ENCODE measurements at places on chromosomes 7 and 10.

- no peak for DNase-seq
Measured at GRCh38 chr10:120646738-120647456, 189.9 kb downstream of the PLPP4 start.

GRCh38 chr7:131937868-131938267, 381.4 kb upstream of the PODXL start:
- DNase-seq, result no peak

DNA sequence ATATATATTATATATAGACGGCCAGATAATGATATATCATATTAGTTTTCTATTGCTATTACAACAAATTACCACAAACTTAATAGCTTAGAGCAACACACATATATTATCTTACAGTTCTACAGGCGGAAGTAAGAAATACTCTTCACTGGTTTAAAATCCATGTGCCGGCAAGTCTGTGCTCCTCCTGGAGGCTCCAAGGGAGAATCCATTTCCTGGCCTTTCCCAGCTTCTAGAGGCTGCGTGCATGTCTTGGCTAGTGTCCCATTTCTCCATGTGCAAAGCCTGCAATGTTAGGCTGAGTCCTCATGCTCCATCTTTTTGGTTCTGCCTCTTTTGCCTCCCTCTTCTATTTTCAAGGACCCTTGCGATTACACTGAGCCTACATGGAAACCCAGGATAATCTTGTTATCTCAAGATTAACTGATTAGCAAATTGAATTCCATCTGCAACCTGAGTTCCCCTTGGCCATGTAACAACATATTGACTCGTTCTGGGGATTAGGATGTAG, 23.9 kb upstream of the PNLIPRP3 start:
- DNase-seq, result no peak

DNA sequence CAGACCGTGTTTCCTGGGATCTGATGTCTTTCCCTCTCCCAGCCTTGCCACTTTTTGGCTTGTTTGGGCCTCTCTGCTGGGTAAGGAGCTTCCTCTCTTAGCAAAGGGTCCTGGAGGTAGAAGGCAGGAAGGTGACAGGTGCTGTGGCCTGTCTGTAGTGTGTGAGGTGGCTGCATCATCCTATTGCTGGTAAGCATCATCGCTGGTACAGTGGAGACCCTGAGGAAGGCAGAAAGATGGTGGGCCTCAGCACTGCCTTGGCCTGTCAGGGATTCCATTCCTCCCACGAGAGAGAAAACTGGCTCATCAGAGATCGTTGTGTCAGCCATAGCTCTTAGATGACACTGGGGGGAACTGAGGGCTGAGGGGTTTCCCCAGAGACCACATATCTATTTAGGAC, 46.5 kb downstream of the ZMIZ1 start:
- no peak for DNase-seq

GRCh38 chr7:22858640-22859561, 36.3 kb upstream of the TOMM7 start:
- no peak for DNase-seq

DNA sequence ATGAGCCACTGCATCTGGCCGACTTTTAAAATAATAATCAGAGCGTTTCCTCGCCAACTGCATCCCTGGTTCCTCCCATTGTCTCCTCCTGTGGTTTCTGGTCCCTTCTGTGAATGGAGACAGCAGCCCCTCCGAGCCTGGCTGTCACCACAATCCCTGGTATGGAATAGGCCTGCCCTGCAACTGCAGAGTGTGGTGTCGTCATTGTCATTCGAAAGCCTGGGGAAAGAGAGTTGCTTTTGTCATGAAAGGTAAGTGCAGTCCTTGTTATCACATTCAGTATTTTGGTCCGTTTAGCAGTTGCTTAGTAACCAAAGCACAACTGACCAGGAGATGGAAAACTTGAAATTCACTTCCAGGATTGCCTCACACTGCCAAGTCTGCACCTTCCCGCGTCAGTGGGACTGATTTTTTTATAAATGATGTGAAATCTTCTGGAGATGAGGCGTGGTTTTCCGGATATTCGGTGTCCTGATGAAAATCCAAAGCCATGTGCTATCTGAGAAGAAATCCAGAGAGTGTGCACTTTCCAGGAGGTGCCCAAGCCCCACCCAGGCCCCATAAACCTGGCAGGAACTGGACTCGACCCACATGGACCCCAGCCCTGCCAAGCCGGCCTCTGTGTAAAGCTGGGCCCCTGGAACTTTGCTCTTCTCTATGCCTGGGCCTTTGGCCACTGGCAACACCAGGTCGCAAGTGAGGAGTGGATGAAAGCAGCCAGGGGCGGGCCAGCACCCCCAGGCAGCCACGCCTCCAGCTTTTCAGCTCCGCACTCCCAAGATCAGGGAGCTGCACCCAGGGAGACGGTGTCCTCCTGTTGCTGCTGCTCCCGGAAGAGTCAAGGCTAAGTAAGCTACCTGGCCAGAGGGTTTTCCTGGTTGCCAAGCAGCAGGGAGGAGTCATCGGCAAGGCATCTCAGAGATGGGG, 133.7 kb upstream of the SH2B2 start:
- no peak for DNase-seq

- no peak for DNase-seq
Measured at GRCh38 chr7:48251766-48252165, 80.5 kb downstream of the ABCA13 start.

DNA sequence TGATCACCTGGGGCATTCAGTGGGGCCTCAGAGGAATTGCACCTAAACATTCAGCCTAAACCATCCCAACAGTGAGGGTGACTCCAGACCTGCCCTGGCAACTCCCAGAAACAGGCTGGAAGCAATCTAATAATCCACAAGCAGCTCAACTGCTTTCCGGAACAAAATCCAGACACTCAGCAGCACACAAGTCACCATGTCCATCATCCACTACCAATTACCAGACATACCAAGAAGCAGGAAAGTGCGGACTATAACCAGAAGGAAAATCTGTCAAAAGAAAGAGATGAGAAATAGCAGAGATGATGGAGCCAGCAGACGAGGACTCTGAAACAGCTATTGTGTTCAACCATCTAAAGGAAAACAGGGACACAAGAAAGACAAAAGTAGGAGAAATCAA, 342.6 kb upstream of the ZMIZ1 start:
- no peak for DNase-seq

DNA sequence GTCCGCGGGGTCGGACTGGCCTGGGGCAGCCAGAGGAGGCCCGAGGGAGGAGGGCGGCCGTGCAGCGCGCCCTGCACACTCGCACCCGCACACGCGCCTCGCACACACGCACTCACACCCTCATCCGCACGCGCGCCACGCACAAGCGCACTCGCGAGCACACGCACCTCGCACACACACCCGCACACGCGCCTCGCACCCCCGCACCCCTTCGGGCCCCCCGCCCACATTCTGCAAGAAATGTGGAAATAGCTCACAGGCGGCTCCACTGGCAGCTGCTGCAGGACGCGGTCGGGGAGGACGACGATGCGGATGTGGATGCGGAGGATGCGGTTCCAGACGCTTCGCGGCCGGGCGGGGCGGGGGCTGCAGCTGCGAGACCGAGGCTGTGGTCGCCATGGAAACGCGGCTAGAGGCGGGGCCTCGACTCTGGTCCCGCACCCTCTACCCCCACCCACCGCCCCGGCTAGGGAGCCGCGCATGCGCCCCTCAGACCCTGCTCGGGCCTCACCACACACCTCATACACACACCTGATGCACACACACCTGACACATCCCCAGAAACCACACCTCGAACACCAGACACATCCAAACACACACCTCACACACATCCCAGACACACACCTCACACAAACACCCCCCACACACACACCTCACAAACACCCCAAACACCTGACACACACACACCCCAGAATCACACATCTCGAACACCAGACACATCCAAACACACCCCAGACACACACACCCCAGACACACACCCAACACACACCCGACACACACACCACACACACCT, at the start of gene CALY:
Gene CALY, minus strand, starts transcription at position 320 of the 793 bp plus-strand sequence. CDS start 7,907 bp downstream, outside the sequence.
- peak; percentile 67 for DNase-seq

DNA sequence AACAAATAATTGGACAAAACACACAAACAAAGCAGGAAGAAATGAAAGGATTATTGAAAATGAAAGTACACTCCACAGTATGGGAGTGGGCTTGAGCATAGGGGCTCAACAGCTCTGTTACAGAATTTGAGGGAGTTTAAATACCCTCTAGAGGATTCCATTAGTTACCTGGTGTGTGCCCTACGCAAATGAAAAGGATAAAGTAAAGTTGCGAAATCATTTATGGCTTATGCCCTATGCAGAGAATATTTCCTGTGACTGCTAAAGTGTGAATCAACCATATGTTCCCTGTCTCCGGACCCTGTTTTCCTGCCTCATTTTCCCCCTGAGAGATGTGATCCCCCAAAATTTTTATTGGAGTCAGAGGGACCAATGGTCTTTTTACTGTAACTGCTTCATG, 634.6 kb upstream of the CNTNAP2 start:
- no peak for DNase-seq

GRCh38 chr7:49418963-49419362, 354.5 kb upstream of the VWC2 start:
- DNase-seq, result no peak

DNA sequence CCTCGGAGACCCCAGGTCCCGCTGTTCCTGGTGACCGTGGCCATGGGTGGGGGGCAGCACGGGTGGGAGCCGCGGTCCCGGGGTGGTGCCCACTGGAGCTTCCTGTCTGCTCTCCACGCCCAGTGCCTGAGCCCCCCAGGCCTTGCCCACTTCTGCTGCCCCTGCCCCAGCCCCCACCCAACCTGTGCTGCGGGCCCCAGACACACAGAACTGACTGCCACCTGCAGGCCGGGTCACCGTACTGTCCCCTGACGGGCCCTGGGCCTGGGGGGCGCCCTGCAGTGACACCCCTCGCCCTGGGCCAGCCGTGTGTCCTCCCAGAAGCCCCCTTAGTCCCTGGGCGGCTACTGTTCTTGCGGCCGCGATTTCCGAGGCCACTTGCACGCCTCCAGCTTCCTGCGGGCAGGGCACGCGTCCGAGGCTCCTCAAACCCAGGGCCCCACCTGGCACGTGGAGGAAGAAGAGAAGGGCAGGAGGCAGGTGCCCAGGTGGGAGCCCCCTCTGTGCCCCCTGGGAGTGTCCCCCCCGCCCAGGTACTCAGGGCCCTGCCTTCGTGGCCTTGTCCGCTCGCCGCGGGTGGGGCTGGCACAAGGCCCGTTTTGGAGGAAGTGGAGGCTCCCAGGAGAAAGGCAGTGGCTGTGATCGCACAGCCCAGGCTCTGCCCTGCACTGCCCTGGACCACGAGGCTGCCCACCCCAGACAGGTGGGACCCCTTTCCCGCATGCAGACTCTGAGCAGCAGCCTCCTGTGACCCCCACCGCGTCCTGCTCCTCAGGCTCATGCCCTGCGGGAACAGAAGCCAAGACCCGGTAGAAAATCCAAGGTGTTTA, 10.4 kb downstream of the TMEM184A start:
- DNase-seq, result no peak

- DNase-seq, result no peak
Measured at GRCh38 chr7:132789281-132789680, 213.0 kb upstream of the PLXNA4 start.

- DNase-seq, result no peak
Measured at GRCh38 chr7:71264005-71264404, 132.1 kb downstream of the GALNT17 start.

GRCh38 chr7:137916980-137917645, 70.3 kb upstream of the DGKI start:
- DNase-seq, result no peak

GRCh38 chr7:155590215-155591018, 44.1 kb upstream of the CNPY1 start:
- DNase-seq, result no peak

DNA sequence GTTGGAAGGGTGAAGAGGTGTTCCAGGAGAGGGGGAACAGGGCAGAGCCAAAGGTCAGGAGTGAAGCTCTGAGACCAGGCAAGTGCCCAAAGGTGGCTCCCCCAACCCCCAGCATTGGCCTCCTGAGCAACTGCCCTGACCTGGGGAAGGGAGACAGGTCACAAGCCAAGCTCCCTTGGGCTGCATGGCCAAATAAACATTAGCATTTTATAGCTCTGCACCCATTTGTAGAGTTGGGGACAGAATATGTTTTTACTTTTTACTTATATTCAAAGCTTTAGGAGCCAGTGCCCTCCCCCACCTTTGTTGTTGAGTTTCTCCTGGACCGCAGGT, 4.0 kb downstream of the UNC5B start:
- DNase-seq, result no peak

- no peak for DNase-seq
Measured at GRCh38 chr7:156753630-156754029, 113.1 kb downstream of the RNF32 start.

DNA sequence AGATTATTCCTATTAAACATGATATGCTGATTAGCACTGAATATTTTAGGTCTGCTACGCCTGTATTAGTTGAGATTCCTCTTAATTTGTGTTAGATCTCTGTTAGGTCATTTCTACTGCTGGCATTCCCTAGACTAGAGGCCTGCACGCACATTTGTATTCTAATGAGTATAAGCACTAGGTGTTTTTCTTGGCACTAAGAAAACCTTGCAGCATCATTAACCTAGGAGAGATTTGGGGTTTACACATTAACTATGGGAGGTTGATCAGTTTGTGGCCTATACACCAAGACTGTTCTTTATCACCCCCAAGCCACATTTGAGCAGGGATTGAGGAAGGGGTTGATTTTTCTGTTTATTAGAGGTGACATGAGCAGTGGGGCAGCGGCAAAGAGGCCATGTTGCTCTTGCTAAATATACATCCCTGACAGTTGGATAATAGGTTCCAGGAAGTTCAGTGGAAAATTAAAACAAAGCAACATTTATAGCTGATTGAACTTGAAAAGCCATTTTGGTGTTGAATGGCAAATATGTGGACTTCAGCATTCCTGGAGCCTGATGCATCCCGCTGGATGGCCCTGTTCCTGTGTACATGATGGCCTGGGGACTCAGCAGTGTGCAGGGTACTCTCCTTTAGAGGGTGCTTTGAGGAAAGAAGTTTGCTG, 65.2 kb downstream of the GBF1 start:
- no peak for DNase-seq

- no peak for DNase-seq
Measured at GRCh38 chr10:34150103-34150502, 665.0 kb downstream of the PARD3 start.

GRCh38 chr10:34666008-34666704, 148.9 kb downstream of the PARD3 start:
- DNase-seq, result no peak

- no peak for DNase-seq
Measured at GRCh38 chr7:13198727-13199126, 511.3 kb downstream of the ARL4A start.

DNA sequence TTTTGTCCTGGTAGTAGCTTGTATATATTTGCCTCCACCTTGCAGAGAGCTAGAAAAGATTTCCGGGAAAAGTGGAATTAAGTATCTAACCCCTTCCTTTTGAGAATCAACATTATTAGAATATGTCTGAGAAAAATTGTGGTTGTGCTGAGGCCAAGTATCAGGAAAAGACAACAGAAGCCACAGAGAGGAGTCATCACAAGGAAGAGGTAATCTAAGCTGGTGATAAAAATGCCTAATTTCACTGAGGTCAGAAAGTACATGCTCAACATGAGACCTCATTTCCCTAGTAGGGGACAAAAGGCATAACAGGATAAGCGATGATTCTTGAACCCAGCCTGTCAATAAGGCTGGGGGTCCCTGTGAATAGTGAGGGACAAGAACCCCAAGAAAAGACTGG, 97.0 kb upstream of the PDE1C start:
- DNase-seq, result no peak

GRCh38 chr7:85452674-85453073, 265.8 kb upstream of the SEMA3D start:
- no peak for DNase-seq
